ENCODE measurements at places on chromosomes 4 and X.

- DNase-seq = no peak
Observed at GRCh38 chr4:148412460-148412994, 29.7 kb downstream of the NR3C2 start.

DNA sequence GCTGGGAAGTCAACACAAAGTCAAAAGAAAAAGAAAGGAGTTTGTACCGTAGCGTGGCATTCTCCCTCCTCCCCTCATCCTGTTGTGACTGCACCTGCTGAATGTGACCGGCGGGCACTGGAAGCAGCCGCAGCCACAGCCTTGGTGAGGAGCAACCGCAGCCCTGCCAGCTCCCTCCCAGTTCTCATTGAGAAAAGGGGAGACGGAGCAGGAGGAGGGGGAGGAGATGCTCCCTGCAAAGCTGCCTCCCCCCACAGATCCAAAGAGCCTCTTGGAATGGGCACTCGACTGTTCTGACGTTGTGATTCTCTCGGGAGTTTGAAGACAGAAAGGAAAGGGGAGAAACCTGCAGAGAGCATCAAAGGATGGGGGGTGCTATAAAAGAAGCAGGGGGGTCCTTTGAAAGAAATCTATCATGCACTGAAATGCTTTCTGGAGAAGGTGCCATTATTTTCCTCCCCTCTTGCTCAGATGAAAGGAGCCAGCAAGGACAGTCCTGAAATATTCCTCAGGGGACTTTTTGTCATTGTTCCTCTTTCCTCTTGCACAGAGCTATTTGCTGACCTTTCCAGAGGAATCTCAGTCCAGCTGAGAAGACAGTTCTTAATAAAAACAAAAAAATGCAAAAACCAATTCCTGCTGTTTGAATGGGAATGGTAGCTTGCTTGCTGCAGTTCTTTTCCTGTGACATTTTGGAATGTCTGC is 429.7 kb downstream of the MAPK10 start:
- DNase-seq = peak; percentile 84

GRCh38 chrX:132488819-132489577 is at the start of gene MBNL3:
TSS of gene MBNL3 (minus strand) at chrX:132489038. CDS start at chrX:132439611, 49,427 bp downstream.
- DNase-seq = peak; percentile 49

GRCh38 chrX:39150220-39150619 is 349.0 kb downstream of the MID1IP1 start:
- DNase-seq = no peak

DNA sequence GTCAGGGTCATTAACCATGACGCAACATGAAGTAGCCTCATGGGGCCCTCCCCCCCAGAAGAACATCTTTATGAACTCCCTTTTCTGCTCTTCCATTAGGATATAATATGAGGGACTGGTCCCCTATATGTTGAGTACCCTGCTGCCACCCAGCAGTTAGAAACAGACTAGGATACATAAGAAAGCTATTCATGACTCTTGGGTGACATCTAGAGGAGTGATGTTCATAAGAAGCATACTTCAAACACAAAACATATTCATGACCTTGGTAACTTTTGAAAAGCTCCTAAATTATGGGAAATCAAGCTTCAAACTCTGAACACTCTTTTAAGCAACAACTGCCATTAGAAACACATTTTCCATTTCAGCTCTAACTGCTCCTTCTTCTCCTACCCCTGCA is 155.2 kb upstream of the SPIN4 start:
- DNase-seq = peak; percentile 41

DNA sequence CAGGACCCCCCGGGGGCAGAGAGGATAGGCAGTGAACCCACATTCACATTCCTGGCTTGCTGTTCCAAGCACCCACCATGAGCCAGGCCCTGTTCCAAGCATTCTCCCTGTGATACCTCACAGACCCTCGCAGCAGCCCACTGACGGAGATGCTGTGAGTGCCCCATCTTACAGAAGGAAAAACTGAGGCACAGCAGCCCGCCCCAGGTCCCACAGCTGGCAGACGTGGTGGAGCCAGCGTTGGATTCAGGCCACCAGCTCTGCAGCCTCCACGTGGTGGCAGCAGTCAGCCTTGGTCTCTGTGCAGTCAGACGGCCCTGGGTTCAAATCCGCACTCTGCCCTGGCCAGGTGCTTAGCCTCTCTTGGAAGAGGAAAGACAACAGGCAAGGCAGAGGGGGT is 16.8 kb downstream of the MAN2B2 start:
- no peak for DNase-seq

DNA sequence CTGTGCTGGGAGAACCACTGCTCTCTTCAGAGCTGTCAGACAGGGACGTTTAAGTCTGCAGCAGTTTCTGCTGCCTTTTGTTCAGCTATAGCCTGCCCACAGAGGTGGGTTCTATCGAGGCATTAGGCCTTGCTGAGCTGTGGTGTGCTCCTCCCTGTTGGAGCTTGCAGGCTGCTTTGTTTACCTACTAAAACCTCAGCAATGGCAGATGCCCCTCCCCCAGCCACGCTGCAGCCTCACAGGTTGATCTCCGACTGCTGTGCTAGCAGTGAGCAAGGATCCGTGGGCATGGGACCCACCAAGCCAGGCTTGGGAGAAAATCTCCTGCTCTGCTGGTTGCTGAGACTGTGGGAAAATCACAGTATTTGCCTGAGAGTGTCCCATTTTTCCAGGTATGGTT is 133.8 kb upstream of the UBQLN2 start:
- DNase-seq = no peak

DNA sequence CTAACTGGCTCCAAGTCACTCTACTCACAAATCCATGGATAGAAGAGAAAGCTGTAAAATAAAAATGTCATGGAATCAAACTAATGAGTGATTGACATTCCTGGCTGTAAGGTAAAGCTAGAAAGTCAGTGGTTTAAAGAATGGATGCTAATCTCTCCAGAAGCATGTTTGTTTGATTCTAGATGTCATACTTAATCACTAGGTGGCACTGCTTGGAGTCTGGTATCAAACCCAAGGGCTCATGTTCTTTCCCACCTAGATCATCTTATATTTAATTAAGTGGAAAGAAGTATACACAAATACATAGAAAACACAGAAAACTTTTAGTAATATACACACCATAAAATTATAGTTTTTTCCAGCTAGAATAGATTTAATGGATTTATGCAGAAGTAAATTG is 2666.6 kb downstream of the PCDH7 start:
- no peak for DNase-seq

GRCh38 chrX:27840881-27841280 is 33.1 kb downstream of the MAGEB10 start:
- DNase-seq = no peak

GRCh38 chrX:135520022-135520552 is 373 bp upstream of the INTS6L start:
- DNase-seq = peak; percentile 26

DNA sequence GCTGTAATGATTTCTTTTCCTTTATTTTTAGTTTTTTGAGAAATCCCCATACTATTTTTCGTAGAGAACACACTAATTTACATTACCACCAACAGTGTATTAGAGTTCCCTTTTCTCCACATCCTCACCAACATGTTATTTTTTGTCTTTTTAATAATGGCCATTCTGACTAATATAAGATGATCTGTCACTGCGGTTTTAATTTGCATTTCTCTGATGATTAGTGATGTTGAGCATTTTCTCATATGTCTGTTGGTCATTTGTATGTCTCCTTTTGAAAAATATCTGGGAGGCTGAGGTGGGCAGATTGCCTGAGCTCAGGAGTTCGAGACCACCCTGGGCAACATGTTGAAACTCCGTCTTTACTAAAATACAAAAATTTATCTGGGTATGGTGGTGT is 30.2 kb downstream of the SPINK2 start:
- DNase-seq = no peak

- peak; percentile 39 for DNase-seq
Observed at GRCh38 chrX:96843566-96843965, 40.1 kb upstream of the RPA4 start.

GRCh38 chr4:11741190-11741652 is 312.5 kb upstream of the HS3ST1 start:
- peak; percentile 34 for DNase-seq

DNA sequence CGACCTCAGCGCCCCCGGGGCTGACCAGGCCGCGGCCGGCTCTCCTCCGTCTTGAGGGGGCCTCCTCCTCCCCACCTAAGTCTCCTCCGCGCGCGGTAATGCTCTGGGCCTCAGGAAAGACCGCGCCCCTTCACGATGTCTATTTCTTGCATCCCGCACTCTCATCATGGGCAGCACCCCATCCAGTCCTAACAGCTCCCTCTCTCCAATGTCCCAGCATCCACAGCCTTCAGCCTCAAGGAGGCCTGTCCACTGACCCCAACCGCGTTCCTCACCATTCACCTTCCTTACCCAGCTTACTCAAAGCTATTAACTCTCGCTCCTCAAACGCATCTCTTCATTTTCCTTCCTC is 77.5 kb downstream of the MAGED4 start:
- peak; percentile 5 for DNase-seq

DNA sequence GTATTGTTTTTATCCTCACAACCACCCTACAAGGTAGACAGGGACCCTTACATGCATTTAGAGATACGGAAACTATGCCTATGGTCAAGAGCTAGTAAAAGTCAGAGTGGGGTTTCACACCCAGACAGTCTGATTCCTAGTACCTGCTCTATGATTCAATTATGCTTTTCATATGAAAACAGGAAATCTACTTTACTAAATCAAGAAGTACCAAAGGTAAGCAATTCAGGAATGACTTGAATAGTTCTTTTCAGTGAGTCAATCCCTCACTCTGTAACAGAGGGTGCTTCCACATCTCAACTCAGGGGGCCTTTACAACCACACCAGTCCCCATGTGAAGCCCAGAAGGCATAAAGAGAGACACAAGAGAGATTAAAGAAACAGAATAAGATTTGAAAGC is 191.4 kb downstream of the PPP3CA start:
- DNase-seq = no peak

GRCh38 chr4:148823419-148823769 is 381.2 kb upstream of the NR3C2 start:
- no peak for DNase-seq

- no peak for DNase-seq
Observed at GRCh38 chr4:8908206-8908893, 36.7 kb upstream of the HMX1 start.

GRCh38 chr4:139622901-139623381 is 42.7 kb upstream of the MGST2 start:
- no peak for DNase-seq

GRCh38 chr4:159129814-159130550 is 27.1 kb downstream of the RAPGEF2 start:
- DNase-seq = peak; percentile 35

- no peak for DNase-seq
Observed at GRCh38 chrX:26908218-26908617, 554.9 kb downstream of the PPP4R3C start.

DNA sequence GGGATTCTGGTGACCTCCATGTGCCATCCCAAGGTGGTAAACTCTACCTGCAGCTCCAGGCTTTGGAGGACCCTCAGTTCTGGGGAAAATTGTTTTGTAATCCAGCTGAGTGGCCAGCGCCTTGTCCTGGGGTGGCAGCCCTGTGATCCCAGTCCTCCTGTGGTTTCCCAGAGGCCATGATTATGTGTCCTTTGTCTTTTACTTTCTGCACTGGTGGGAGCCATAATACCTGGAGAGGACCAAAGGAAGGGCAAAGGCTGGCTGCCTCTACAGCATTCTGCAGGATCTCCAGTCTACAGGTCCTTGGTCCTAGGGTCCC is 64.0 kb downstream of the NBDY start:
- no peak for DNase-seq

- DNase-seq = no peak
Observed at GRCh38 chr4:26310264-26310663, 10.6 kb upstream of the RBPJ start.

DNA sequence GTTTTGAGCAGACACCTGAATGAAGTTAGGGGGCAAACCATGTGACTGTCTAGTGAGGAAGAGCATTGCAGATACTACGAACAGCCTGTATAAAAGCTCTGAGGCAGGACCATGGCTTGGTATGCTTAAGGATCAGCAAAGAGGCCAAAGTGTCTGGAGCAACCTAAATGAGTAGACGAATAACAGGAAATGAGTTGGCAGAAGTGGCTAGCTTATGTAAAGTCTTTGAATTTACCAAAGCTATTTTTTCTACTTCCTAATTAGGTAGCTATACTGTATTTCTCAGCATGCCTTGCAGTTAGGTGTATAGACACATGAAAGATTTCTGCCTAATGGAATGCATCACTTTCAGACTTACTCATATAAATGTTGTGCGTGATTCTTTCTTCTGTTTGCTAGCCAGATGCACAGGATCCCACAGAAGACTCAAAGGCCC is 9.3 kb upstream of the GPRIN3 start:
- peak; percentile 50 for DNase-seq

GRCh38 chrX:18985186-18985435 is 1.2 kb upstream of the PHKA2 start:
- DNase-seq = no peak

DNA sequence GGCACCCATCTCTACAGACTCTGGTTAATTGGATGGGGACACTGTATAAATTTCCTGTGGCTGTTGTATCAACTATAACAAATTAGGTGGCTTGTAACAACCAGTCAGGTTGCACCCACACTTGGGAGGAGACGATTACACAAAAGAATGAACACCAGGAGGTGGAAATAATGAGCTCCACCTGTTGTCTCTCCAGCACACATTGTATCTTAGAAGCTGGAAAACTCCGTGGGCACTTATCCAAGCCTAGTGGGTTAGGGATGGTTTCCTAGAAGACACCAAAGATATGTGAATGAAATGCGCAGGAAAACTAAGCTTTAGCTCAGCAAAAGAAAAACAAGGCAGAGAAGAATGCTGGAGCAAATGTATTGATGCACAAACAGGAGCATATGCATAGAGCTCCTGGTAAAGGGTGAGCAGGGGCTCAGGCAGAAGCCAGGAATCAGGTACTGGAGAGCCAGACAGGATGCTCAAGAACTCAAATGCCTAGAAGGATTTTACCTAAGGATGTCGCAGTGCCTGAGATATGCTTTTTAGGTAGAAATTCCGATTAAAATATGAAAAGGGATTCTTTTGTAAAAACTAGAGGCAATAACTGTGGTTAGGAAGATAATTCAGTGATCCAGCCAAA is 111.7 kb downstream of the GALNTL6 start:
- DNase-seq = no peak

GRCh38 chrX:16916561-16916960 is 29.9 kb upstream of the REPS2 start:
- no peak for DNase-seq

- DNase-seq = peak; percentile 78
Observed at GRCh38 chr4:74794382-74795010, at the start of gene BTC. TSS of gene BTC (minus strand) at chr4:74794523. CDS start at chr4:74794325, 198 bp downstream.

GRCh38 chr4:3468154-3468553 is 5.0 kb downstream of the DOK7 start:
- no peak for DNase-seq

Data from kidney tubule cell (primary cell).